Left ventricle myocardium inferior (tissue), 1 donor: ENCODE measurements at places on chromosomes 2 and 18.

GRCh38 chr2:128317181-128317898 is 1.3 kb downstream of the HS6ST1 start:
- DNase-seq = no peak

- DNase-seq = no peak
Observed at GRCh38 chr2:241733391-241734207, 831 bp upstream of the D2HGDH start.

GRCh38 chr18:68439642-68440041 is 275.3 kb downstream of the TMX3 start:
- DNase-seq = no peak

GRCh38 chr2:57450170-57450569 is 596.4 kb upstream of the VRK2 start:
- DNase-seq = no peak

DNA sequence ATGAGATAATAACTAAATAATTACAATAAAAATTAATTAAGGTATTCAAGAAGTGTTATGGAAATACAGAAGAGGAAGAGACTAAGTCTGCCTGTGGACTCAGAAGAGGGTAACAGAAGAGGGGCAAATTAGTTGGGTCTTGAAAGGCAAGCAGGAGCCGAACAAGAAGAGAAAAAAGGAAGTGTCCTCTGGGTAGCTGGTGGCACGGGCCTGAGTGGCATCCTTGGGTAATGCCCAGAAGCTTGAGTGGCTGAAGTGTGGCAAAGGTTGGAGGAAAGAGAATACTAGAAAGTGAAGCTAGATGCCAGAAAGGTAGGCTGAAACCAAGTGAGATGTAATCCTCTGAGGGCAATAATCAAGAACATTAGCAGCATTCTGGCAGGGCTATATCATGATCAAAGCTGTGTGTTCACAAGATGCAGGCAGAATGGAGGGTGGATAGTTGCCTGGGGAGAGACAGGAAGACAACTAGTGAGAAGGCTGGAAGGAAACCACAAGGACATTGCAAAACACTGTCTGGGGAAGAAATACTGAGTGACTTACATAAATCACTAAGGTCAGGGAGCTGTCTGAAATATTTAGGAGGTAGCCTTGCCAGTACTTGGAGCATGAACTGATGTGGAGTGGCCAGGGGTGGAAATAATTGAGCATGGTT is 16.2 kb downstream of the DOCK10 start:
- no peak for DNase-seq

- no peak for DNase-seq
Observed at GRCh38 chr2:161158882-161159281, 1.3 kb upstream of the TANK start.

DNA sequence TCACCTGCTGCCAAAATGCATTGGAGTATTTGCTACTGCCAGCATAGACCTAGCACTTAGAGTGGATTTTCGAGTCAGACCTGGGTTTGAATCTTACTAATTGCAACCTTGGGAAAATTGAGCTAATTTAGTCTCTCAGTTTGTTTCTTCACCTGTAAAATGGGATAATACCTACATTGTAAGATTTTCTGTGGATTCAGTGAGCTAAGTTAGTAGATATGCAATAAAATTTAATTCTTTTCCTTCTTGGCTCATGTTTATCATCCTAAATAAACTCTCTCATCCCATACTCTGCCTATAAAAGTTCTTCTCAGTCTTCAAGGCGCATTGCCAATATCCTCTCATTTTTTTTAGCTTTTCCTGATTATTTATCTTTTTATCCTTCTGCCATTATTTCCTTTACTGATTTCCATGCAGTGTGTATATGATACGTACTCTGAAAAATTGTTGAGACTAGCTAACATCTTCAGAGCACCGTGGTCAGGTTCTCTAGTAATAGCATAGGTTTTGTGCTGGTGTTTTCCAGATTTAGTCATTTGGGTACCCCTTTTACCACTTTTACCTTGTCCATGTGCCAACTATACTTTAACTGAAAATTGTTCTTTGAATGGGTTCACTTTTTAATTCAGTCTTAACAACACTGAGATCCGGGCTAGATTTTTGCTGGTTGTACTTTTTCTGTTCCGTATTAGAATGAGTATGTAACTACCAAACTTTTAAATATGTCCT is 7.3 kb downstream of the CEP192 start:
- no peak for DNase-seq

GRCh38 chr2:192137451-192137850 is 57.3 kb downstream of the TMEFF2 start:
- no peak for DNase-seq

GRCh38 chr2:233023761-233024410 is 8.6 kb upstream of the NEU2 start:
- DNase-seq = no peak

- DNase-seq = no peak
Observed at GRCh38 chr2:72394541-72395070, 246.9 kb upstream of the CYP26B1 start.

- no peak for DNase-seq
Observed at GRCh38 chr2:130258356-130258755, 60.1 kb upstream of the TUBA3E start.

GRCh38 chr2:23528171-23528570 is 143.2 kb downstream of the KLHL29 start:
- no peak for DNase-seq

DNA sequence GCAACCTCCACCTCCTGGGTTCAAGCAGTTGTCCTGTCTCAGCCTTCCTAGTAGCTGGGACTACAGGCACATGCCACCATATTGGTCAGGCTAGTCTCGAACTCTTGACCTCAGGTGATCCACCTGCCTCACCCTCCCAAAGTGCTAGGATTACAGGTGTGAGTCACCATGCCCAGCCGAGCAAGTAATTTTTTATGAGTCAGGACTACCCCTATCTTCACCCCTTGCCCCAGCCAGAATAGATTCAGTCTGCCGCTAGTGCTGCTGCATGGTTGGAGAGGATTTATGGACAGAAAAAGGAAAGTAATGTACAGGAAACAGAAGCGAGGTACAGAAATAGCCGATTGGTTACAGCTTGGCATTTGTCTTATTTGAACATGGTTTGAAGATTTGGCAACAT is 48.9 kb downstream of the BMPR2 start:
- DNase-seq = no peak

- no peak for DNase-seq
Observed at GRCh38 chr2:146544701-146545100, 1300.1 kb upstream of the ACVR2A start.

GRCh38 chr2:217228732-217229131 is 368.9 kb upstream of the TNP1 start:
- no peak for DNase-seq

DNA sequence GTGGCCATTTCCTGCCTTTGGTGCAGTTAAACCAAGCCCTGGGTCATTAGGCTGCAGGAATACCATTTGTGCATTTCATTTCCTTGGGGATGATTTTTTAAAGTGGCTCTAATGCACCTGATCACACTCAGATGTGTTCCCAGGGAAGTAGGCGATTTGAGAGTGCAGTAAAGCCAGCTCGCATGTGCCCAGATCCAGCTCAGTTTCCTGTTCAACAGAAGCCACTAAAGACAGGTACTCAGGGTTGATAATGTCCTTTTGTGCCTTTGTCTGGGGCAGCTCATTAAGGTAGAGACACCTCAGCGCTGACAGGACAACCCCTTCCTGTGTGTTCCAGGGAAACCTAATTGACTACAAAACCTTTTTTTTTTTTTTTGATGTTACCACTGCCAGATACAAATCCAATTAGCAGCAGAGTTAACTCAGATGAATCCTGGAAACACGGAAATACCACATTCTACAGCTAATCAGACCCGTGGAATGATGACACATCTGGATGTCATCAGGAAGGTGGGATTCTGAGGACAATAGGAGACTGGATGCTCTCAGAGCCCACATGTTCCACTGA is 15.2 kb upstream of the CHRNA1 start:
- no peak for DNase-seq

- no peak for DNase-seq
Observed at GRCh38 chr2:201402651-201403562, 45.8 kb upstream of the FLACC1 start.

DNA sequence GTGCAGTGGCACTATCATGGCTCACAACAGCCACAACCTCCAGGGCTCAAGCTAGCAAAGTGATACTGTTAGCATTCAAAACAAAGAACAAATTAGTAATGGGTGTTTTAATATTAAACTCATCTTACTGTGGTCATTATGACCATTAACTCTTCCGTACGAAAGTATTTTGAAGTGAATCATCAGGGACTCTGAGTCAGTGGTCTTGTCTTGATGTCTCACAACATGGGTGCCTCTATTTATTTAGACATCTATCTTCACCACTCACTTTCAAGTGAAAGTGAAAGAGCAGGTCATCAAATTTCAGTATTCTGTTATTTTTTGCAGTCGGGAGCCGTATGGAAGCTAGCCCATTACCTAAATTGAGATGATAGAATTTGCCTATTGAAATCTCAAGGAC is 1118.2 kb downstream of the DPP10 start:
- DNase-seq = no peak

DNA sequence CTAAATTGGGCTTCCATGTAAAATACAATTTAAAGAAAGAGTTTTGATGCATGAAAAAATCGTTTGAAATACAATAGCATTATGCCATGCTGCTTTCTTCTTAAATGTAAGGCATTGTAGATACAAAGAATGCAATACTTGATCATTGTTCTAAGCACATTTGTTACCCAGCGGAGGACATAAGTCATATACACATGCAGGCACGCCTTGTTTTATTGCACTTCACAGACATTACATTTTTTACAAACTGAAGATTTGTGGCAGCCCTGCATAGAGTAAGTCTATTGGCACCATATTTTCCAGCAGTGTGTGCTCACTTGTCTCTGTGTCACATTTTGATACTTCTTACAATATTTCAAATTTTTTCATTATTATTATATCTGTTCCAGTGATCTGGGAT is 345.0 kb downstream of the CLIP4 start:
- no peak for DNase-seq

DNA sequence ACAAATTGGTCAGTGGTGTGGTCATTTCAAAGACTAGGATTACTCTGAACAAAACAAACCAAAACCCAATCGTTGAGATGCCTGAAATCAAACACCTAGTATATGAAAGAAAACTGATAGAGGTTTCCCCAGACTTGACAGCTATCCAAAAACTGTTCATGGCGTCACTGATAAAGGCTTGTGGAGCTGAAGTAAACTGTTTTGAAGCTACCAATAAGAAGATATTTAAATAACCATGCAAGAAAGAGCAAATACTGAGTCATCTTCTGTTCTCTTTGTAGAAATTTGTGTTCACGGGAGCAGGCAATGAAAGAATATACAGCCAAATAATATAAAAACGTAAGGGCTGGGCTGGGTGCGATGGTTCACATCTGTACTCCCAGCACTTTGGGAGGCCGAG is 7.5 kb upstream of the COLEC11 start:
- DNase-seq = no peak

DNA sequence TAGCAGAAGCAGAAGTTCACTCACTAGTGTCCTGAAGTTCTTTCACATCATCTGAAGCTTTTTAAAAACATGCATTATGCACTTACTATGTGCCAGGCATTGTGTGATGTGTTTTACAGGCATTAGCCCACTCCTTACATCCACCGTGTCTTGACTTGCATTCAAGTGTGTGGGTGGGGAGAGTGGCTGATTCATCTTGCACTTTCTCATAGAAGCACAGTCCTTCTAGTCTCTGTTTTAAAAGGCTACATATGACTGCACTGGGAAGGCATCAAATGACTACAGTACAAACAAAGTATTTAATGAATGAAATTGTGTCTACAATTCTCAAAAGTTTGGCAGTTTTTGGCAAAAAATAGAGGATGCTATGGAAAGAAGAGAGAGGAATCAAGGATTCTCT is 21.6 kb upstream of the DSC3 start:
- DNase-seq = no peak

DNA sequence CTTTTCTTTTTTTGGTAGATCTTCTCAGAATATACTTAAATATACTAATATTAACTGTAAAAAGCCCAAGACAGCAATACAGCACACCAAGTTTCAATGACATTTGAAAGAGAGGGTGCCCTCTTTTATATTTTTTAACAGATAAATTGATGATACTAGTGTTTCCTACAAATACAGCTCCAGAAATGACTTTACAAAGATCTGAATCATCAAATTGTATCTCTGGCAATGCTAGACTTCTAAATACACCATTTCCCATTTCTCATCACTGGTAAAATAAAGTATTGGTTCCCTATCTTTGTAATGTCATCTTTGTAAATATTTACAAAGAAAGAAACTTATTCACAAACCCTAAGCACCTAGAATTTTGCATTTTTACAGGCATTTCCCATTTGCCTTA is 281.3 kb downstream of the EXOC6B start:
- DNase-seq = no peak

GRCh38 chr2:174492963-174493431 is 6.2 kb upstream of the GPR155 start:
- no peak for DNase-seq

DNA sequence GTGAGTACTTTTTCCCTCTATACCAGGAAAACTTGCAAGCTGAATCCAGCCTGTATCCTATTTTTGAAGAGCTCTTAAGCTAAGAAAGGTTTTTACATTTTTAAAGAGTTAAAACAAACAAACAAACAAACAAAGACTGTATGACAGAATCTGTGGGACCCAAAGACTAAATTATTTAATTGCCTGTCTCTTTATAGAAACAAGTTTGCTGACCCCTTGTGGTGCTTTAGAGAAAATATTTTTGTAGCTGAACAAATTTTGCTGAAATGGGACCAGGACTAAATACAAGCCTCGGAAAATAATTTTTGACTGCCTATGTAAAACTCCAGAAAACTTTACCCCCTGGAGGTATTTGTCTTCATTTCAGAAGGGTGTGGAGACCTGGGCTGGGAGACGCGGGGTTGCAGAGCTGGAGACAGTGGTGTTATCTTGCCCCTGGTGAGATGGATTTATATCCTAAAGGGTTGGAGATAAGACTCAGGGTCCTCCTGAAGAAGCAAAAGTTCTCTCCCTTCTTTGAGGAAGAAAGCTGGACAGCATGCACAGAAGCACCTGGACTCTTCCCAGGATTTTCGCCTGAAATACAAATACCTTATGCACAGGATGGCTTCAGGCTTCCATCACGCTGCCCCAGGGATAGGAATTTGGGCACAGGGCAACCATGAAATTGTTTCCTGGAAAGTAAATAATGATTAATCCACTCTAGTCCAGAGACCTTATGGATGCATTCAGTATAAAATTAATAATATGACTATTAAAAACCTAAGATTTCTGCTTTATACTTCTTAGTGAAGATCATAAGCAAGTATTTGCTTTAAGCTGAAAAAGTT is 54.3 kb downstream of the TMX3 start:
- DNase-seq = no peak
